ENCODE measurements at places on chromosomes 5 and 9.

DNA sequence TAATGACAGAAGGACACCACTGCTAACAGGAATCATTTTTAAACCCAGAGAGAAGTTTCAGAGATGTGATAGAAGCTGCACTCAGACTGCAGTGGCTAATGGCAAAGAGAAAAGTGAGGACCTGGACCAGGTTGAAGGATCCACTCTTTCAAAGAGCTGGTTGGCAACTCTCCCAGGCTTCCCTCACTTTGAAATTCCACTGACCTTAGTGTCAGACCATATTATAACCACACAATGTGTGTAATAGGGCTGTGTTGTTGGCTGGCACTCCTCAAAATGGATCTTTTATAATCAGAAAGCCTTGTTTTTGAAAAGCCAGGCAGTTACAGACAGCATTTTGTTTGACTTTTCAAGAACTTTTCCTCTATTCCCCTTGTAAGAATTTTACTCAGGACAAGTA, 280.7 kb downstream of the PRELID2 start:
- DNase-seq, result no peak

GRCh38 chr9:133707065-133707762, 30.9 kb downstream of the SARDH start:
- DNase-seq, result peak; percentile 47

GRCh38 chr9:129665814-129666520, 520 bp downstream of the PRRX2 start:
- DNase-seq, result peak; percentile 84

DNA sequence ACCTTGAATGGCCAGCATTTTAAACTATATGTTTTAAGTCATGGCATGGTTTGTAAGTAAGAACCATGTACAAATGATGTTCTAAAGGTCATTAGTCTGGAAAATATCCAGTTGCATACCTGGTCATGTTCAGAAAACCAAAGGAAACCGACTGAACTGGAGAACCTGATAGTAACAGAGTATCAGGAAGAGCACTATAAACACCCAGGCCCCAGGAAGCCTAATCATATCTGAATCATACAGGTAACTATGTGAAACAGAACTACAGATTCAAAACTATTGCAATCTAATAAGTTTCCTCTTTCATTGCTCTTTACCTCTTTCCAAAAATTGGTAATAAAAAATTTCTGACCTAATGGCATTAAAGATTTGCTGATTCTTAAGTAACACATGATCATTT, 500.3 kb downstream of the ARHGEF28 start:
- DNase-seq, result no peak

- DNase-seq, result peak; percentile 71
These were observed 1.3 kb downstream of the FBXL7 start for GRCh38 chr5:15501091-15501791.

- no peak for DNase-seq
These were observed 401.1 kb upstream of the TRPC7 start for GRCh38 chr5:136766456-136766855.

GRCh38 chr9:123414204-123414603, 58.2 kb downstream of the CRB2 start:
- no peak for DNase-seq

GRCh38 chr9:26329974-26330373, 562.6 kb downstream of the CAAP1 start:
- no peak for DNase-seq

DNA sequence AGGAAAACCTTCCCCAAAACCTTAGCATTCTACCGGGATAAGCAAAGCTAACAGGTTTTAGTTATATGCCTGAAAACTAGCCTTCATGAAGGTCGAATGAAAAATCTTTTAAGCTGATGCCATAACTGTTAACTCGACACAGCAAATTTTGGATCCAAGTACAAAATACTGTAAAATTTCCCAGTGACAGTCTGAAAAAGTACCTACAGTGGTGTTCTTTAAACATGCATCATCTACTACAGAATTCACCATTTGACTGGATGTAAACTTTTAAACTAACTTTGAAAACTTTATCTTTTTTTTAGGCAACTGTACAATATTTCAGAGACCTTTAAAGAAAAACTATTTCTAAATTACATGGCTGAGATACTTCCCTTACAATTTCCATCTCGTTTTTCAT, 791 bp downstream of the RAPGEF6 start:
- no peak for DNase-seq

- DNase-seq, result no peak
These were observed 22.1 kb downstream of the TRMO start for GRCh38 chr9:97900103-97900737.

- DNase-seq, result no peak
These were observed 94.9 kb downstream of the DENND1A start for GRCh38 chr9:123834889-123835562.

DNA sequence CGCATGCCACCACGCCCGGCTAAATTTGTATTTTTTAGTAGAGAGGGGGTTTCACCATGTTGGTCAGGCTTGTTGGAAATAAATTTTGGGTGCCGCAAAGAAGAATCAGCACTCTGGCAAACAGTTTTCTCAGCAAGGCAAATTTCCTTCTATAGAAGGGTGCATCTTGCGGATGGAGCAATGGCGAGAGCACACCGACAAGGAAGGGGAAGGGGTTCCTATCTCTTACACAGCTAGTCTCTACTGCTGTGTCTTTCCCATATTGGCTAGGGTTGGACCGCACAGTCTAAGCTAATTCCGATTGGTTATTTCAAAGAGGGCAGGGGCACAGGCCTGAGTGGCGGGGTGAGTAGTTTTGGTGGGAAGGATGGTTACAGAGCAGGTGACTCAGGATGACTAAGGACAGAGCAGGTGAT, 707 bp downstream of the GTF3C5 start:
- no peak for DNase-seq

- no peak for DNase-seq
These were observed 98.1 kb upstream of the ERBIN start for GRCh38 chr5:65828022-65828896.

DNA sequence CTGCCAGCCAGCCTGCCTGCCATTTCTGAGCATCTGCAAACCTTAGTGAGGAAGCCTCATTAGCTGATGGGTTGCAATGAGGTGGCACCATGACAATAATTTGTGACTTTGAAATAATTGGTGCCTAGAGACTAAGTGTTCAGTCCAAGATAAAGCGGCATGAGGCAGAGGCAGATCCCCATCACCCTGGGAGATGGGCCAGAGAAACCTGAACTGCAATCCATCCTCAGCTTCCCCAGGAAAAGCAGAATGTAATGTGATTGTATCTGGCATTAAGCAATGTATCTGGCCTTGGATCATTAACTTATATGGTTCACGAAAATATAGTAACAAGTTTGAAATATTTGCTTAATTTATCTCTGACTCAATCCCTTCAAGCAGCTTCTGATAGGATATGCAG, 101.0 kb downstream of the SPOCK1 start:
- DNase-seq, result no peak

- DNase-seq, result peak; percentile 51
These were observed 35.5 kb upstream of the B4GALT1 start for GRCh38 chr9:33202552-33203201.

Measured in H7 (cell line).